ENCODE measurements at places on chromosomes 3 and 15.

- DNase-seq, result no peak
Observed at GRCh38 chr15:65066001-65066634, 1.7 kb downstream of the RASL12 start.

DNA sequence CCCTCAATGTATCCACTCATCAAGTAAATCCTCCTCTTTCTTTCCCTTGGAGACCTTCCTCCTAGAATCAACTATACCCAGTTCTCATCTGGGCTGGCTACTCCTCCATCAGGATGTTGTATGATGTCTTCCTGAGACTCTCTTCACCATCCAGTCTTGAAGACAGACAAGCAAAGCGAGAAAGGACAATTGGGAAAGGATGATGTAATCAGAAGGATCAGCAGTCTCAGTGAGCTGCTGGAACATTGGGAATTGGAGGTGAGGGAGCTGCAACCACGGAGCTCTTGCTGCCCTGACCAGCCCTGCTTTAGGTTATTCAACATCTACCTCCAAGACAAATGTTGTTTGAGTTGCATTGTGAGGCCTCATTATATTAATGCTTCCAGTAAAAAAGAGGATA lies 48.0 kb upstream of the UBP1 start:
- DNase-seq, result no peak

DNA sequence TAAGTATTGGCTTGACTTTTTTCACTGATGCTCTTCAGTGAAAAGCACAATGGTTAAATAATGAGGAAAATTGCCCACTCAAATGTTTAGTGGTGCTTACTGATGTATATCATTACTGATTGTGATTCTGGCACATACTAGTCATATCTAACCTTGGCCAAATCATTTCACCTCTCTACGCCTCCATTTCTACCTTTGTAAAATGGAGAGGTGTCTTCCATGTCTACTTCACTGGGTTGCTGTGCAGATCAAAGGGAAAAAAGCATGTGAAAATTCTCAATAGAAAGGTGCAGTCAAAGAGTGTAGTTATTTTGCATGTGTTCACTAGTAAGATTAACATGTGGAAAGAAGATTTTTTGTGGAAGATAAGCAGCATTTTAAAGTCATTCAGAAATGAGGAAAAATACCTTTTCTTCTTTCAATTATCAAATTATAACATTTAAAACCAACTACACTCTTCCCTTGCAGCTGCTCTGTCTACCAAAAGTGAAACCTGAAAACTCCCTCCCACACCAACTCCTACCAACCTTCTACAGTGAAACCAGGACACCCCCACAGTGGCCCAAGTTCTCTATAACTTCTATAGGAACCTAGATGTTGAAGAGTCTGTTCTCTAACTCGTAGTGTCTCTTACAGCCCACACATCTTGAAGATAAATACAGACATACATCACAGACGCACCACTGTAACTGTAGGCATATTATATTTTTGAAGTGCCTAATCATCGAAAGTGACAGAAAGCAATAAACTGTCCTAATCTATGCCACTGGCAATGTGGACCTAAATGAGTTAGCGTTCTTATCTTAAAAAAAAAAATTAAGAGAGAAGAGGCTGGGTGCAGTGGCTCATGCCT lies 1.4 kb downstream of the CD200R1 start:
- DNase-seq, result no peak

DNA sequence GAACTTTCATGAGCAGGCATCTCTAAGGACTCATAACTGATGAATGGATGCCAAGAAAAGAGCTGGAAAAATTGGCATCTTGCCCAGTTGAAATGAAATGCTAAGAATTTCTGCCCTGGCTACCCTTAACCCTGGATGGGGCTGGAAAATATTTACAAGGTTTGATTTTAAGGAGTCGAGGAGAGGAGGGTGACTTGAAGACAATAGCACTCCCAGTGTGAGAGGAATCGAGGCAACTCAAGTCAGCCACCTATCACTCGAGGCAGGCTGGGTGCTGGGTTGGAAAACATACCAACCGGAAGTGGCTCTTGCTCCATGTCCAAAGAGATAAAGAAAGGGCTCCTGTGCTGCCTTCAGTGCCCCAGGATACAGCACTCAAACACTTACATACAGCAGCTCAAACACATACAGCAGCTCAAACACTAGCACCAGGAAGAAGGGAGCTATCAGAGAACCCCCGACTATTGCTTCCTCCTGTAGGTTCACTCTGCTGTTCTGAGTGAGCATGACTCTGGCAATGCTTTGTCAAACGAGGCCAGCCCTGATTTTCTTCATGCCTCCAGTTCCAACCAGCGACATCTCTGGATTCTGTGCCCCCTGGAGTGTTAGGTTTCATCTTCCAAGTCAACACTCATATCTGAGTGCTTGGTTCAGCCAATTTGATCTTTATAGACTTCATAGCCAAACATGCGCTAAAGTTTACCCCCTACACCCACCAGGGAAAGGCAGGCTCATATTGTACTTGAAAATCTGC lies 4.9 kb downstream of the PRICKLE2 start:
- no peak for DNase-seq

DNA sequence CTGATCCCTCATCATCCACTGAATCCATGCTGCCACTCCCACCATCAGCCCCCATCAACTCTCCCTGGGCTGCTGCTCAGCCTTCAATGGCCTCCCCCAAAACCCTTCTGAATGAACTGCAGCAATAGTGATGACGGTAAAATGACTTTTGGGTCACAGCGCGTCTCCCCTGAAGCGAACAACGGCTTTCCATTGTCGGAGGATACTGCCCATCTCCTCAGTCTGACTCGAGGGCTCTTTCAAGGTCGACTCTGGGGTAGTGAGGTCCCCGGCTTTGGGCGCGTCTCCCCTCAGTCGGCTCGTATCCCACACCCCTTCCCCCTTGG lies 57.2 kb upstream of the ZBTB38 start:
- DNase-seq, result no peak

- no peak for DNase-seq
Observed at GRCh38 chr3:112354642-112355306, 21.8 kb downstream of the CD200 start.
